CD14-positive monocyte (primary cell): ENCODE measurements at places on chromosomes 2 and 18.
A peak's percentile ranks its signal among the peaks of the same experiment; 100 is the strongest.

GRCh38 chr2:239781454-239781853 is 243.7 kb downstream of the NDUFA10 start:
- DNase-seq, result no peak

GRCh38 chr18:26091047-26091630 is 726 bp upstream of the SS18 start:
- DNase-seq, result no peak

DNA sequence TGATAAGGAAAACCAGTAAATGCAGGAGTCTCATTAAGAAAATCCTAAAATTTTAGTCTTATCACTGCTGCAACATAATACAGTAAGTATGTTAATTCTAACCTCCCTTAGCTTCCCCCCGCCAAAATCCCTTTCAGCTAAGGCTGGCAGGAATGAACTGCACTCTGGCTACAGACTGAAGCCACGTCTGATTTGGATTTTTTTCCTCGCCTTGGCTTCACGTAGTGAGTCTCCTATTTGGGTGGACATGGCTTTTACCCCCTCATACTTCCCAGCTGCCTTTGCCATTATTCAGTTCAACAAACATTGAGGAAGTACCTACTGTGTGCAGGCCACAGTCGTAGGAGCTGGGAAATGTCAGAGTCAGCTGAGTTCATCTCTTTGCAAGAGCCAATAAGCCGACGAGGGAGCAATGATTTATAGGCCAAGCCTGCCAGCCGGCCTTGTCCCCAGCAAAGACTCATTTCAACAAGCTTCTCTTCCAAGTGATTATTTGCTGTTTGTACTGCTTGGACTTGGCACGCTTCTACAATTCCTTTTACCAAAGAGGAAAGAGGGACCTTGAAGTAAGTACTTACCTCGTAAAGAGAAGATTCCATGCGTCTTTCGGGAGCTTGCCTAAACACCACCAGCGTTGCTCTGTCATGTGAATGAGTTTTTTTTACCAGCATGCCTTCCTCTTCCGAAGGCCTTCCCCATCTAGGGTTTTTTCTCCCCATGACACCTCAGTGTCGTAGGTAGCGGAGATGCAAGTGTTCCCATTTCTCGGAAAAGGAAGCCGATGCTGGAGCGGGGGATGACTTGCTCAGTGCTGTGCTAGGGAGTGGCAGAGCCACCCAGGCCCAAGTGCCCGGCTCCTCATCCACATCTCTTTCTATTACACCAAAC is 138.6 kb downstream of the KLHL29 start:
- no peak for DNase-seq

- no peak for DNase-seq
Observed at GRCh38 chr18:35362531-35362930, 14.6 kb downstream of the ZNF396 start.

DNA sequence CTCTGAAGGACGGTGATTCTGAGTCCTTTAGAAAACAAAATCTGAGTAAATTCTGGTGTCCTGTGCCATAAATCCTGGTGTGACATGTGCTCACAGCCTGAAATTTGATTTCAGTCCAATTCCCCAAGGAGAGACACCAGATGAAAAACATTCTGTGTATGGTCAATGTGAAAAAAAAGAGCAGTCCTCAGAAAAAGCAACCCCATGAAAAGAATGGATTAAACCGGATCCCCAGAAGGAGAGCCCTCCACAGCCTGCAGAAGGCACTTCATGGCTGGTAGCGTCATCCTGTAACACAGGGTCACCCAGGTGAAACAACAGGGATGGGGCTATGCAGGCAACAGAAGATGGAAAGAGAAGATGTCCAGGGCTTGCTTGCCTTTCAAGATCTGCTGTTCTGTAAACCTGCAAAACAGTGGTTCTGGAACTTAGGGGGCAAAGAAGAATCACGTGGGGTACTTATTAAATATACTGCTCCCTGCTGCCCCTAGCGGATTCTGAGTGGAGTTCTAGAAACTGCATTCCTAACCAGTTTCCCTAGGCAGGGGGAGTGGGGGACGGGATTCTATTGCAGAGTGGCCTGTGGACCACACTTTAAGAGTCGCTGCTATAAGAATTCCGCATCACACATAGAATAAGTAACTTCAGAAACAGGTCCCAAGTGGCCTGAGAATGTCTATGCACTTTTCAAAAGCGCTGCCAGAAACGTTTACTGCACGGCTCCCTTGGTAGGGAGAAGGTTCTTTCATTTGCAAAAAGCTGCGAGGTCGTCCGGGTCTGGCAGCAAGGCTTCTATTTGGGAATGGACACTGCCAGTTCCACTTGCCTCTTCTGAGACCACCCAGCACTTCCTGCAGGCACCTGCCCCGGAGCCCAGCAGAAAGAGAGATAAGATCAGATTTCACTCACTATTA is 118.9 kb upstream of the ARL5A start:
- DNase-seq, result peak; percentile 55

GRCh38 chr18:62767321-62767720 is 52.0 kb downstream of the PHLPP1 start:
- no peak for DNase-seq

GRCh38 chr18:44699572-44700261 is 19.0 kb downstream of the SETBP1 start:
- no peak for DNase-seq

GRCh38 chr2:205972113-205972512 is 113.9 kb downstream of the INO80D start:
- DNase-seq, result no peak

DNA sequence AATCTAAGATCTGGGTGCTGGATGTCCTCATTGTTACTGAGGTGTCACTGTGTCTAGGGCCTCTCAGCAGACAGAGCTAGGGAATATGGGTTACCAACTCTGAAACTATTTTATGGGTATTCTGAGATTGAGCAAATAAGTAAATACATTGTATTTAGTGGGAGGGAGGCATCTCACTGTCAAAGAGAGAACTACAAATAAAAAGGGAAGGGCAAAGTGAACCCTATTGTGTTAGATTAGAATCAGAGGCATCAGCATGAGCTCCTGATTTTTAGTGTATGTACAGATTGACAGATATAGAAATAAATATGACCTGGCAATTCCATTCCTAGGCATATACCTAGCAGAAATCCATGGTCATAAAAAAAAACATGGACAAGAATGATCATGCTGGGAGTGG is 33.9 kb upstream of the RAB6C start:
- no peak for DNase-seq

- no peak for DNase-seq
Observed at GRCh38 chr2:156349605-156350004, 17.1 kb upstream of the NR4A2 start.

DNA sequence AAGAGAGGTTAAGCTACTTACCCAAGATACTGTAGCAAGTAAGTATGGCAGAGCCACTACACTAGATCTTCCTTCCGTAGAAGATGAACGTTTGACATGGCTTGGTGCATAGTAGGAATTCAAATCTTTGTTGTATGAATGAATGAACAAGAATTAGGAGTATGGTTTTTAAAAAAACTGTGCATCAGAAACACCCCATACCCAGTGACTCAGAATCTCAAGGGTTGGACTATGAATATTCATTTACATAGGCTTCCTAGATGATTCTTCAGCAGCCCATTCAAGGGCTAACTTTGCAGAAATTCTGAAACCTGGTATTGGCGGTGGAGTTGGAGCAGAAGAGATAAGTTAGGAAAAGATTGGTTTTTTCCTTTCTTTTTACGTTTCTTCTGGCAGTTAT is 5.4 kb downstream of the ACTR3 start:
- peak; percentile 35 for DNase-seq

GRCh38 chr18:49519101-49519971 is 32.3 kb upstream of the C18orf32 start:
- DNase-seq, result no peak

DNA sequence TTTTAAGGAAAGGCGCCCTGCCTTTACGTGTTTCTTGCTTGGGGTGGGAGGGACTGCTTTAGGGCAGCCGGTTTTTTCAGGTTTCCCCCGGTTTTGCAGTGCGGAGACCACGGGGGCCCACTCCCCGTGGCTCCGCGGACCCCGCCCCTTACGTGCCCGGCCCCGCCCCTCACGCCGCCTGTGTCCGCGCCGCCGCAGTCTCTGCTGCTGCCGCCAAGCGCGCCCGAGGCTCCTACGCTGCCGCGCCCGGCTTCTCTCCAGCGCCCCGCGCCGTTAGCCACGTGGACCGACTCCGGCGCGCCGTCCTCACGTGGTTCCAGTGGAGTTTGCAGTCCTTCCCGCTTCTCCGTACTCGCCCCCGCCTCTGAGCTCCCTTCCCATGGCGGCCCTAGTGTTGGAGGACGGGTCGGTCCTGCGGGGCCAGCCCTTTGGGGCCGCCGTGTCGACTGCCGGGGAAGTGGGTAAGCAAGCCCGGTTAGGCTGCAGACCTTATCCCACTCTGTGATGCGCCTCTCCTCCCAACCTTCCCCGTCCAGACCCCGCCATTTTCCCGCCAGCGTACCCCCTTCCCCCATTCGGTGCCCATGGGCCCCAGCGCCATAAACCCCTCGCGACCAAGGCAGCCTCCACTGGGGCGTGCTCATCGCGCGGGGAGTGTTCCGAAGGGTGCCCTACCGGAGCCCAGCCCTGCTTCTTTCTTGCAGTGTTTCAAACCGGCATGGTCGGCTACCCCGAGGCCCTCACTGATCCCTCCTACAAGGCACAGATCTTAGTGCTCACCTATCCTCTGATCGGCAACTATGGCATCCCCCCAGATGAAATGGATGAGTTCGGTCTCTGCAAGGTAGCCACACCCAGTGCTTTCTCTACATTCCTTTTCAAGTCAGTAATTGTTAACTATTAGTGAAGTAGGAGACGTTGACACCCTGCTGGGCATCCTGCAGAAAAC is at the start of gene CAD:
CAD (plus strand) TSS at position 197 of the 949 bp plus-strand sequence; CDS start at position 380, 183 bp downstream.
- peak; percentile 80 for DNase-seq

DNA sequence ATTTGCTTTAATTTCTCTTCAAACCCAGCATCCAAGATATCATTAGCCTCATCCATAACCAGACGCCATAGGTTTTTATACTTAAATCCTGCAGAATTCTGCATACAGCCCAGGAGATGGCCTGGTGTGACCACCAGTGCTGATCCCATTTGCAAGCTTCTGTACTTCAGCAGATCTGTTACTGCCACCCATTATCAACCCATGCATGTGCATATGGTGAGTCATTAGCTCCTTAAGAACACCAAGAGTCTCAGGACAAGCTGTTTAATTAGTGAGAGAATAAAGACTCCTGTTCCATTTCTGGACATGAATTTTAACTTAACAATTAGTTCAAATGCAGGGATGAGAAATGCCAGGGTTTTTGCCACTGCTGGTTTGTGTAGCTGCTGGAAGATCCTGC is 110.7 kb upstream of the TANK start:
- DNase-seq, result no peak

GRCh38 chr18:62954366-62954765 is 239.0 kb downstream of the PHLPP1 start:
- DNase-seq, result no peak

DNA sequence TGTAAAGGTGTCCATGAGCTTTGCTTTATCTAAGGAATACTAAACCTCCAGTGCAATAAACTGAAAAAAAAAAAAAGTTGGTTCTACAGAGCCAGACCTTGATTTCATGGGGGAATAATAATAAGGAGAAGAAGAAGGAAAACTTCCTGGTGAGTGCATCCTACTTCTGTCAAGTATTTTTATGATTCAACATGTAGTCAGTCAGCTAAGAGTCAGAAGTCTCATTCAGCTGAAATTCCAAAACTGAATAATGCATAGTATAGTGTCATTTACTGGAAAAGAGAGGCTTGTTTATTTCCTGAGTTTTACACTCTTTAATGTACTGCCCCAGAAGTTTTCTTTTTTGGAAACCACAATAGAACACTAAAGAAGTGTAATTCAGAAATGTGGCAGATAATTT is 77.8 kb upstream of the TACR1 start:
- DNase-seq, result no peak

DNA sequence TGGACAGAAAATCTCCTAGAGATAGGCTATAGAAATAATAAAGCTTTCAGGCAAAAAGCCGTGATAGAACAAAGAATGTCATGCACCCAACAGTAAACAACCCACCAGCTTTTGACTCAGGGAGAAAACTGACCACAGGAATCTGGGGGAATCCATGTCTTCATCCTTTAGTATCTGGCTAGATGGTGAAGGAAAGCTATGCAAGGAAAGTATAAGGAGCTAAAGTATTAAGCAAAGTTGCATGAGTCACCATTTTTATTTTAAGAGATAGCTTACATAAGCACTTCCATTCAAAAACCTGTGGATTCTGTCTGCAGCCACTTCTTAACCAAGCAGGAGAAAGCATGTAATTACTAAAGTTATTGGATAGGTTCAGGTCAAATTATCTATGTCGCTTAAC is 363.8 kb downstream of the LRP1B start:
- DNase-seq, result no peak

DNA sequence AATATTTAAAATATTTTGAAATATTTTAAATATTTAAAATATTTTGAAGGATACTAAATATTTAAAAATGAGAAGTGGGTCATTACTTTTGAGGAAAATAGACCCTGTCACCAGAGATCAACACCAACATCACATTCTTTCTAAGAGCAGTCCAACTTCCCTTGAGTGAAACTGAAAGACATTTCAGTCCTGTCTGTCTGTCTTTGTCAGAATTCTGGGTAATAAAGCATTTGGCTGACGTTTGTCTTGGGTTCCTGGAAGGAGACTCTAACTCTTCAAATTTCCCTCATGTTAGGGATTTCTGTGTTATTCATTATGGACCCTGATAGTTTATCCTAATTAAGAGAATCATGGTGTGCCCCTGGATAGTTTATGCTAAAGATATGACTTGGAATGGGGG is 32.8 kb downstream of the TTC21B start:
- DNase-seq, result no peak

- peak; percentile 18 for DNase-seq
Observed at GRCh38 chr2:121297217-121297830, 12.3 kb upstream of the TFCP2L1 start.

DNA sequence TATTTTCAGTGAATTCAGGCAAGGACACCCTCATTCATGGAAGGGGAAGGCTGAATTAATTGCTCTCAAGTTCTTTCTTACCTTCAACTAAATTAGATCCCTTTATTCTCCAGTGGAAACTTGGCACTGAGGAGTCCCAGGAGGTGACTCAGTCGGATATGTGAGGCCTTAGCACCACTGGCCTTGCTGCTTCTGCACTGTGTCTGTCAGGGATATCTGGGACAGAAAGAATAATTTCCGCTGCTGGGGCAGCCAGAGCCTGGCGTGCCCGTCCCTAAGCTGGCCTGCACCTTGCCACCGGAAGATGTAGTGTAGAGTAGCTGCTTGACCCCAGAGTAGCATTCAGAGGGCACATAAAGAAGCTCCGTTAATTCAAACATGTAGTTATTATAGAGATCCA is 53.4 kb downstream of the LIMS1 start:
- peak; percentile 66 for DNase-seq
